ENCODE measurements at places on chromosomes 13 and 19.

GRCh38 chr19:18422530-18423191 lies 3.5 kb downstream of the SSBP4 start:
- DNase-seq = no peak

DNA sequence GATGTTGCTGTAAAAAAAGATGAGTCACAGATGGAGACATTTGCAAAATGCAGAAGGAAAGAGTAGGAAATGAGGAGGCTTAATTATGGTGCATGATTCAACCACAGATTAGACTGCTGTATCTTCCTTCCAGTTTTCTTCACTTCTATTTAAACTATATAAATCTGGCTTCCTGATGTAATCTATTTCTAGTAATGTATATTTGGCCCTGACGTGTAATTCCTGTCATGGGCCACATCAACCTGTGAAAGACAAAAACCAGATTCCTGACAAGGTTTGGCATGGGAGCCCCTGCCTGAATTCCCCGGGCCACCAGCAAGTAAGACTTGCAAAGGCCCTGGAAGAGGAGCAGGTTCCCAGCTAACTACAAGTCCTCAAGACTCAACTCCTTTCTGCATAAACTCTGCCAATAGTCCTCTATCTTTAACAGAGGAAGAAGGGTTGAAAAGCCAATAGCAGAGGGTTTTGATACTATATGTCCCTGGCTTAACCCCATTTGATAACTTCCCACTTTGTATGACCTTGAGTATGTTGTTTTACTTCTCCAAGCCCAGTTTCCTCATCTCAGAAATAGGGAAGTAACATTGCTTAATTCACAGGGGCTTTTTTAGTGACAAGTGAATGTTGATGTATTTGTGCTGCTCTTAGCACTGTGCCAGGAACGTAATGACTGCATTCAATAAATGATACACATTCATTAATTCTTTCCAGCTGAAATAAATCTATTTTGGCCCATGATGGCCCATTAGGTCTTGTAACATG lies 172.7 kb downstream of the SPRY2 start:
- no peak for DNase-seq

DNA sequence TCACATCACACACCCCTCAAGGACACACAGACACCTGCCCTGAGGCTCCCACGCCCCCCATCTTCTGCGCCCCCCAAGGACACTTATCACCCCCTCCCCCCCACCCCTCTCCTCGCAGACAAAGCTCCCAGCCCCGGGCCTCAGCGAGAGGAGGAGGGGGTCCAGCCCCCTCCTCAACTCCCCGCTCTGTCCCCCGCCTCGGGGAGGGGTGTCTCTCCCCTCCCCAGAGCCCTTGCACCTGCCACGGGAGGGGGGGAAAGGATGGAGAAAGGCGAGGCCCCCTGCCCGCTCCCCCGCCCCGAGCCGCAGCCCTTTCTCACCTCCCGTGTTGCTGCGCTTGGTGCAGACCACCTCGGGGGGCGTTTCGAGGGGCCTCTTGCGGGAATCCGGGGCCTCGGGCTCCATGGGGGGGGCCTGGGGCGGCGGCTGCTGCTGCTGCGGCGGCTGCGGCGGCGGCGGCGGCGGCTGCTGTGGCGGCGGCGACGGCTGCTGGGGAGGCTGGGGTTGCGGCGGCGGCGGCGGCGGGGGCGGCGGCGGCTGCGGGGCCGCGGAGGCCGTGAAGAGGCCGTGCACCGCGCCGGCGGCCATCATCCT lies 621 bp downstream of the NOVA2 start:
- DNase-seq = no peak

- DNase-seq = no peak
Observed at GRCh38 chr13:24104723-24105122, 55.8 kb upstream of the SPATA13 start.

DNA sequence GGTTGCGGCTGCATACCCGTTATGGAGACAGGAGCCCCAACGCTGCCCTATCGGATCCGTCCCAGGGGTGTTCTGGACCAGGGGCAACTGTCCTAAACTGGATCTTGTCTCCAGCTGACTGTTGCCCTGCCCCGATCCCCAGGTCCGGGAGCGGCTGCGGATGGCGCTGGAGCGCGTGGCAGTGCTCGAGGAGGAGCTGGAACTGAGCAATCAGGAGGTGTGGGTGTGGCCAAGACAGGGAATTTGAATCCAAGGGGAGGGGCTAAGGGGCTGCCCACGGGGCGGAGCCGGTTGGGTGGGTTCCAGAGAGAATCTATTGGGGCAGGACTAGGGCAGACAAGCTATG lies 9.9 kb downstream of the PPFIA3 start:
- DNase-seq = no peak

DNA sequence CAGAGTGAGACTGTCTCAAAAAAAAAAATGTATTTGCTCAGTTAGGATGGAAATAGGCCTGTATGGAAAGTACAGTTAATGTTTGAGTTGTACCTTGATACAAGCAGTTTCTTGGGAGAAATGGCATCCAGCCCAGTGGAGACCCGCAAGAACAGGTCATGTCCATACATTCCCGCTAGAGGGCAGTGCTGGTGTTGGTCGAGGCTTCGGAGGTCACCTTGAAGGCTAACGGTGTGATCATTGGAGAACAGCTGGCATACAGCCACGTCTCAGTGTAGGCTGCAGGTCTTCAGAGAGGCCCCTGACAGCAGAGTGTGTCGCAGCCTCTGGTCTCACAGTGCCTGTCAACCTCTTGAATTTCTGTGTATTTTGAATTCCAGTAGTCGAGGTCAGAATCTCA lies 7.5 kb downstream of the ZNF610 start:
- DNase-seq = peak; percentile 80

- no peak for DNase-seq
Observed at GRCh38 chr19:30172613-30173242, 199.5 kb upstream of the ZNF536 start.

DNA sequence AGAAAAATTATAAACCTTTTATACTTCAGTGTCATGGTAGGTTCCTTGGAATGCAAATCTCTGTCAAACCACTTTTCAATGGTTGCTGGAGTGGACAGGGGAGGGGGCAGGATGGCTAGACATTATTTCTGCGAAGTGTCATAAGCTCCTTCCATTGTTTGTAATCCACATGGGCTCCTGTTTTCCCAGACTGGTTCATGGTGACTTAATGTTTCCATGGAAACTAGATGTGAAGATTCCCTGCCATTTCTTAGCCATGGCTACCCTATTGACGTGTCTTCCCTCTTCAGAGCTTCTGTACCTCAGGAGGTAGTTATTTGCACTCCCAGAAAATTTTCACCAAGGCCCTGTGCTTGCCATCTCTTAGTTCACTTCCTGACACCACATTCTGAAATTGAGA lies 95.3 kb downstream of the UFM1 start:
- no peak for DNase-seq

DNA sequence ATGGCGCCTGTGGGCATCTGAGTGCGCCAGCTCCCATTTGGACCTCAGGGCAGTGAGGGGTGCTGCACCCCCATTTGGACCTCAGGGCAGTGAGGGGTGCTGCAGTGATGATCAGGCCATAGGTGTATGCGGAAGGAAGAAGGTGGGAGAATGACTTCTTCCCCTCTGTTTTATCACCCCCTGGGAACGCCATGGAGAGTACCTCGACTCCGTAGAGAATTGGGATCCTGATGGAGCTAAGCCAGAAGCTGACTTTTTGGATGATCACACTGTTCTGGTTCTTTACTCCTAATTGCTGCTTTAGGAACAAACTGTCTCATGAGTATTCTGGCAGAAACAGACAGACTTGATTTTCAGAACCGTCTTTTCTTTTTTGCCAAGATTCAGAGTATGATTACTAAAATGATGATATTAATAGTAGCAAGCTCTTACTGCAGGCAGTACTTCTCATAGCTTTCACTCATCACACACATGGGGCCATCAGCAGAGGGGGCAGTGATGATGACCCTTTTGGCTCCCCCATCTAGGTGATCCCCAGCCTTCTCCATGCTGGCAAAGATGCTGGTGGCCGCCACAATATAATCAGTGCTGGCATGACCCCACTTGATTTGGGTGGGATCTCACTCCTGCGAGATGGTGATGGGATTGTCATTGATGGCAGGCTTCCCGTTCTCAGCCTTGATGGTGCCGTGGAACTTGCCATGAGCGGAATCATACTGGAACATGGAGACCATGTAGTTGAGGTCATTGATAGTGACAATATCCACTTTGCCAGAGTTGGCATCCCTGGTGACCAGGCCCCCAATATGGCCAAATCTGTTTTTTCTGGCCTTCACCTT lies 10.3 kb upstream of the UBAC2 start:
- DNase-seq = no peak

Measured in right renal pelvis (tissue), 4 donors.